ENCODE measurements at places on chromosomes 2 and 18. TPM values are rescaled to one million over a fixed set of nuclear protein-coding genes. Genes with fewer than 3 reads are reported as not detected.

DNA sequence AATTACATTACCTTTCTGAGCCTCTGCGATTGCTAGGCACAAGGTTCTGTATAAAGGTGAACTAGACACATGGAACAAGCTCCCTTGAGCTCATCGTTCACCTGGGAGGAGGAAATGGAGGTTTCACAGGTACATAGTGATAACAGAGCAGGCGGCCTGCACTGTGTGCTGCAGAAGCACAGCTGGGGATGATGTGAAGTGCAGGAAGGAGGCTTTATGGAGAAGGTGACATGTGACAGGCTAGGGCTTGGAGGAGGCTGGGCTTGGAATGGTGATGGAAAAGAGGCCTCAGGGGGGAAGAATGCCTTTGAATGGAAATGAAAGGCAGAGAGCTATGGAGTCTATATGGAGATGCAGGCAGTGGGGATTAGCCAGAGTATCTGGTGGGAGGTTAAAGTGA is 22.9 kb downstream of the MARCHF4 start:
- DNase-seq: no peak

TTN gene
- total RNA-seq: under 0.01 TPM

MOGAT1 gene
- not detected for total RNA-seq

DNA sequence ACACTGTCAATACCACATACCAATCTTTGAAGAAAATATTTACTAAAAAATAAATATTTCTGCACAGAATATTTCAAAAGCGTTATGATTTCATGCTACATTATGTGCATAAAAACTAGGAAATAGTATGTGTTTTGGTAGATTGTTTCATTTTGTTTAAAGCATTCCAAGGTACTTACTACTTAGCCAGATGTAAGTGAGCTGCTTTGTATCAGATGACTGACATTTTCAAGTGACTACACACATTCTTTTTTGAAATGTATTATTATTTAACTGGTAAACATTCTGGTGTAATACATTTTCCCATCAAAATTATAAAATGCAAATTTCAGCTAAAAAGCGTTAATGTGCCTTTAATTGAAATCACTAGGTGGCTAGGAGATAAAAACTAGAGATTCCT is 21.5 kb downstream of the GCA start:
- no peak for DNase-seq

DNA sequence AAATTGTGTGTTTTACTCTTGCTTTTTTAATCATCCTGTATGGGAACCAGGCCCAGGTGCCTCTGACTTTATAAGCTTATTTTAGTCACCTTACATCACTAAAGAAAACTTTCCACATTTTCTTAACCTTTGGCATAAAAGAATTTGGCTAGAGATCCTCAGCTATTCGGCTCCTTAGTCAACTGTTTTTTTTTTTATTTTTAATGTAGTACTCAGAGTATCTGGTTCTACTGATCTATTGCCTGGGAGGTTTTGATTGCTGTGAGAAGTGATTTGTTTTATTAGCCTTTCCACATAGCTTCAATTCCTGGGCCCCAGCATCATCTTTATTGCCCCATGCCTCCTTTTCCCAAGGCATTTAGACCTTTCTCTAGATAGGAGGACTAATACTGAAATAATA is 121.0 kb downstream of the MYO1B start:
- DNase-seq: no peak

Data from osteoblast (primary cell).